ENCODE measurements at places on chromosomes 3 and 15.

- no peak for DNase-seq
Observed at GRCh38 chr15:48222627-48223026, 16.5 kb downstream of the SLC12A1 start.

DNA sequence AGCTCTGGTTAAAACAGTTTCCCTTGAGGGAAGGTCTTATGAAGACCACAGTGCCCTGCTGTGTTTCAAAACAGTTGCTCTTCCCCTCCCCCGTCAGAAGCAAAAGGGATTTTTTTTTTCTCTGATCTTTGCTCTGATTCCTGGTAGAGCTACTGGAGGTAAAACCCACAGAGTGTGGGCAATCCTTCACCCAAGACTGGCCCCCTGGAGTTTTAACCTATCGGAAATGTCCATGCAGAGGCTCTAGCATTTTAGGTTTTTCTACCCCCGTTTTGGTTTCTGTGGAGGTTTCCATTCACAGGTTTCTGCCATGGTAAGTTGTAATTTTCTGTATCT is 27.7 kb downstream of the GRM2 start:
- DNase-seq, result no peak

- no peak for DNase-seq
Observed at GRCh38 chr3:97658668-97659285, 105.8 kb upstream of the ARL6 start.

GRCh38 chr3:124526601-124527000 is 203.7 kb upstream of the UMPS start:
- DNase-seq, result no peak

DNA sequence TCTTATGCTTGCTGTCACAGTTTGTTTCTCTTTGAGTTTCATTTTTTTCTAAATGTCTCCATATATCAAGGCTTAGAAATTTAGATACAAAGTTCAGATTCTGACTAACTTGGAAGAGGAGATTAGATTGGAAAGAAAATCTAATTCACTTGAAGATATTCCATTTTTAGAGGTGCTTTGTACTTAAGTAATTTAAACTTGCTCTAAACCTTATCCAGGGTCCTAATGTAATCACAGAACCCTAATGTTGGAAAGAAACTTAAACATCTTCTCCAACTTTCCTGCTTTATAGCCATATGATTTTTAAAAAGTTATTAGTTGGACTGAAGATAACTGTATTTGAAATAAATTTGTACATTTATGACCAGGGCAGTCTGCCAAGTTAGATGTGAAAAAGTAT is 81.1 kb upstream of the ARHGEF3 start:
- no peak for DNase-seq
